ENCODE measurements at places on chromosomes 1 and 21.

DNA sequence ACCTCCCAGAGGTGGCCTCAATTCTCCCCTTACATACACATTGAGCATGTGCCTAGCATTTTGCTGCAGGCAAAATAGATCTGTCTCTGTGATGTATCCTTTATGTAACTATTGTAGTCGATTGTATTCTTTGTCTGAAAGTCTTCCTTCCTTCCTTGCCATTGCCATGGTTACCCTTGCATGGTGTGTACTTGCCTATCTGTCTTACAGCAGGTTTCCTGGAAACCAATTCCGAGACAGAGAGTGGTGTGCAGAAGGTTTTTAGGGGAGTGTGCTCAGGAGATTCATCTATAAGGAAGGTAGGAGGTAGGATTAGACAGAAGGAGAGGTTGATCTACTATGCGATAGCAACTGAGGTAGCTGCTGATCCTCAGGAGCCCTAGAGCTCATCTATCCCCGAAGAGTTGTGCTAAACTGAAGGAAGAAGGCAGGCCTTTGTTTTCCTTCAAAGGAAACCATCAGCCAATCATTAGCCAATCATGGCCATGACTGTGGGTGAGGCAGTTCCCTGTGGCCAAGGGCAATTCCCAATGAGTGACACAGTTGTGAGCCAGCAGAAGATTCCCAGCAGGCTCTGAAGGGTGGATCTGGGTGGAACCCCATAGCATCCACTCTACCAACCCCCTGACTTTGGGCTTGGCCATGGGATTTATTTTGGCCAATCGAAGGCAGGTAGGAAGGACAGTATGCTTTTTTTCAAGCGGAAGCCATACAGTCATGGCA, 15.0 kb downstream of the CITED4 start:
- no peak for DNase-seq

DNA sequence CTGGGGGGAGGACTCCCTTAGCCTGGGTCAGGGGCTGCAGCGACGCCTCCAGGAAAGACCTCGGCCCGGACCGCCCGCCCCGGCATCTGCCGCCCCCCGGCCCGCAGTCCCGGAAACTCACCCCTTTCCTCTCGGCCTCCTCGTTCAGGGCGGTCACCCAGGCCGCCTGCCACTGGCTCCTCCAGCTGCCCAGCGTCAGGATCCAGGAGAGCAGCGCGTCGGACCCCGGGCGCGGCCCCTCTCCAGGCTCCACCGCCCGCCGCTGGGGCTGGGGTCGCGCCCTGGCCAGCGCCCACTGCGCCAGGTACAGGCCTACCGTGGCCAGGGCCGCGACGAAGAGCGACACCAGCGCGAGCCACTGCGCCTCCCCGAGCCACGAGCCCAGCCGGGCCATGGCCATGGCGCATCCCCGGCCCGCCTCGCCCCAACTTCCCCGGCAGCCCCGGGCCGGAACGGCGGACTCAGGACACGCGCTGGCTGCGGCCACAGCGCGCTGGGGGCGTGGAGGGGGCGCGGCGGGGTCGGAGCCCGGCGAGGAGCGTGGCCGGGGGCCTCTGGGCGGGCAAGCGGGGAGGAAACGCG, 478 bp downstream of the C2CD2 start:
- peak; percentile 61 for DNase-seq

DNA sequence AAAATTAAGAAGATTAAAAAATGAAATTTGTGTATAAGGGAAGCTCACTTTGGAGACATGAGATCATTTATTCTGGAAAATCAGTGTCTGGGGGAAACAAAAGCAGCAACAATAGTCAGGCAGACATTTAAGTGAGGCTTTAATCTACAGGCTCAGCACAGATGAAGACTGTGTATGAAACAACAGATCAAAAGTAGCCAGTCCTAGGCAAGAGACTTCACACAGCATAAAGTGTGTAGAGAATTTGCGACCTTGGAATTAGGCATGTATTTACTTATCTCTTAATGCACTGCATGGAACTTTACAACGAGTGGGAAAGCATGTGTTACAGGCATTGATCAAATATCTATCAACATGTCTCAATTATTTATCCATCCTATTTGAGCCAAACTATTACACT, 1099.9 kb downstream of the PLA2G4A start:
- no peak for DNase-seq

GRCh38 chr1:244968881-244969280, 104.5 kb upstream of the HNRNPU start:
- DNase-seq: no peak

DNA sequence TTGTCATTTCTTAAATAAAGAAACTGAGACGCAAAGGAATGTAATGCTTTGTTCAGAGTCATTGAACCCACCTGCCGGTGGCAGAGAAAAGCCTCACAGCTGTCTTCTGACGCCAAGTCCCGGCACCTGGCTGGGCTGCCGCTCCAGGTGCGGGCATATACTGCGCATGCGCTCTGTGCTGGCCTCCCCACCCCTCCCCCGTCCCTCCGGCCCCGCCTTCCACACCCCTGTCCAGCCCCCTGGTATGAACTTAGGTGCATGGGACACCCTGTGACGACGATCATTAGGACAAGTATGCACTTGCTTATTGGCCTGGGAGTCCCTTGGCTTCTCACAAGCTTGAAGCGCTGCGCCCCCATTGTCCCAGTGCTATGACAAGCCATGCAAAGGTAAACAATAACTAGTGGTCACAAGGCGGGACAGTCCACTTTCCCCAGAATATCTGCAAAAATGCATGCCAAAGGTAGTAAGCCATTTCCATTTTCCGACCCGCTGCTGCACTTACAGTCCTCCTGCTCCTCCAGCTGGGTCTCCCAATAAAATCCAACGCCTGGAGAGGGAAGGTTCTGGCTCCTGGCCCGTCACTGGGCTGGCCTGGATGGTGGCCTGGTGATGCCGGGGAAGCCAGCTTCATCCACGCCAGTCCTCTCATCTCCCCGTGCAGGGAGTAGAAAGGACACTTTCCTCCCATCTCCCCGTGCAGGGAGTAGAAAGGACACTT, 100.4 kb downstream of the PSMG1 start:
- DNase-seq: no peak

- DNase-seq: no peak
Measured at GRCh38 chr21:36756527-36756926, 57.6 kb downstream of the SIM2 start.

DNA sequence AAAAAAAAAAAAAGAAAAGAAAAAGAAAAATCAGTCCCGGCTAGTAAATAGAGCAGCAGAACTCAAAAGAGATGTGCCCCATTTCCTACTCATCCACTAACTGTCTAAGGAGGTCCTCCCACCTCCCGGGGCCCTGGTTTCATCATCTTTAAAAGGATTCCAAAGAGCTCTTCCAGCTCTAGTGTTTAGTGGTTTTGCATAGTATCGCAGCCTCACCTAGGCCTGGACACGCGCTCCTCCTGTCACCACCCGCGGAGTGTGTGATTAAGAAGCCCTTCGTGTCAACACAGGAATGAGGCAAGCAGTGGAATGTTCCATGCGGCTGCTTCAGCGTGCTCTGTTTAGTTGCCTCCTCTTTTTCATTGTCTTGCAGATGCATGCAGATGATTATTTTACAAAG, 49.0 kb downstream of the LBR start:
- no peak for DNase-seq

Data from activated CD8-positive, alpha-beta memory T cell treated with anti-CD3 and anti-CD28 coated beads for 24 hours (primary cell).